ENCODE measurements at places on chromosomes 6 and 20.

DNA sequence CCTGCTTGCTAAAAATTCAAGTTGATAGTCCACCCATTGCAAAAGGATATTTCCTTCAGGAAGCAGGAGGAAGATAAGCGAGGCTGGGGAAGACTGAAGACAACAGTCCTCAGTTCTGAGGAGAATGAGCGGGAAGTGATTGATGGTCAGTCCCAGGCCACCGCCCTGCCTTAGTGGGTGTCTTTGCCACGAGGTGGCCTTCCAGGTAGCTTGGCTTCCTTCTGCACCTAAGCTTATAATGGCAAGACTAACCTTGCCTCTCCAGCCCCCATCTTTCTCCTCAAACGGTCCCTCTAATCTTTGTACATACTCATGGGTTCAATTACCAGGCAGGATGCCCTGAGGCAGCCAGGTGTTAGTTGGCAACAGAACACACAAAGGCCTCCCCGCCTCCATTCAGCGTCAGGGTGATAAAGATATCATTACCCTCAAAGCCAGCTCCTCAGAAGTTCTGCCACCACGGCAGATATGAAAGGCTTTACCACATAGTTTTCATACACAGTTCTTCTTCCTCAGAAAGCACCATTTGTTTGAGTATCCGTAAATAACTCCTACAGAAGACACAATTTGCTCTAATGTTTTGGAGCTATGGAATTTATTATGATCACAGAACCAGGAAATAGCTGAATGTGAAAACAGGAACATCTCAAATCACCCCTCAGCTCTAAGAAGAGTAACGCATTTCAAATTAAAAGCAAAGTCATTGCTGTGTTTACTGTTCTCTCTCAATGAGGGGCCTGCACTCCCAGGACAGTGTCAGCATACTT is 249.4 kb downstream of the ATXN1 start:
- no peak for DNase-seq

DNA sequence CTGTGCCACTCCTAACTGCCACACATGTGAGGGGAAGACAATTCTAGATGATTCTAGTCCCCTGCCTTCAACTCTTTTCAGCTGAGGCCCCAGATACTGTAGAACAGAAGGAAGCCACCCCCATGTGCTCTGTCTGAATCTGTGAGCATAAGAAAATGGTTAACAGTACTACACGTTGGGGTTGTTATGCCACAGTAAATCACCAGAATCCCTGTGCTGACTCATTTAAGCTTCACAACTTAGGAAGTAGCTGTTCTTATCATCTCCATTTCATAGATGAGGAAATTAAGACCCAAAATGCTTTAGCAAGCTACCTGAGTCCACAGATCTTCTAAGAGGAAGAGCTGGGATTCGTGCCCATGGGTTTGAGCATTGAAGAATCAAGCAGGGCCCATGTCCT is 27.4 kb upstream of the SCRT2 start:
- no peak for DNase-seq

DNA sequence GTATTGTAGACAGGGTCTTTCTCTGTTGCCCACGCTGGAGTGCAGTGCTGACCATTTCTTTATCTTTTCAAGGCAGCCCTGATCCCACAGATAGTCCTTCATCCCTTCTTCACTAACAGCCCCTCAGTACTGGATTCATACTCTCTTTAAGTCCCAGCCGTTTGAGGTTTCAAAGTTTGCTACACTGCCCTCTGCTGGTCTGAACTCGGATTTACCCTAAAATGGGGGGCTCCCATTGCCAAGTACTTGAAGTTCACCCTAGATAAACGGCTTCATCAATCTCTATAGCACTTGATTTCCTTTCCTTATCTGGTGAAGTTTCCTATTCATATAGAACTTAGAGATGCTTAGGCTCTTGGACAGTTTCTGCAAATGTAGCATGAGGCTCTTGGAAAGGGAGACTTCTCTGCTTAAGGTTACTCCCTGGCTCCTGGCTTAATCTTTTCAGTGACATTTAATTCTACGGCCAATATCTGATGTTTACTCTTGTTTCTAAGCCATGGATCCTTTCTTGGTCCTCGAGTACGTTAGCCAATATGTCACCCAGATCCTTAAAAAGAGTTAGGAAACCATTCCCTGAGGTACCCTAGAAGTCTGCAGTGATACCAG is 21.4 kb upstream of the PREP start:
- peak; percentile 65 for DNase-seq

- peak; percentile 65 for DNase-seq
Measured at GRCh38 chr6:113381959-113382358, 475.2 kb upstream of the MARCKS start.

- no peak for DNase-seq
Measured at GRCh38 chr6:53111865-53112264, 36.8 kb downstream of the GCM1 start.

- peak; percentile 91 for DNase-seq
Measured at GRCh38 chr6:48136856-48137255, 25.9 kb upstream of the PTCHD4 start.

All from M059J (cell line).